ENCODE measurements at places on chromosomes 2 and 18.

DNA sequence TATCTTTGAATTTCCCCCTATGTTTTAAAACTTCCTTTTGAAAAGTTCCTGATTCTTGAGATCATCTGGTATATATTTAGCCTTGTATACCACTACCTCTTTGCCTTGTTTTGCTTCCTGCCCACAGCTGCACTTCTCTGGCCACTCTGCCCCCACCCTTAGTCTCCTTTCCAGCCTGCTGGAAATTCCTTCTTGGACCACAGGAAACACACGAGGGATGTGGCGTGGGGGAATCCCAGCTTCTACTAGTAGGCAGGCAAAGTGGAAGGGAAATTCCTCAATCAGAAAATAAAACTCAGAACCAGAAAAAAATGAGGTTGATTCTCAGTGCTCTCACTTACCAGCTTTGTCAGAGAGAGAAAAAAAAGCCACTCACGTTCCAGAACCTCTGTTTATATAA is 13.4 kb downstream of the IL18RAP start:
- DNase-seq: no peak

DNA sequence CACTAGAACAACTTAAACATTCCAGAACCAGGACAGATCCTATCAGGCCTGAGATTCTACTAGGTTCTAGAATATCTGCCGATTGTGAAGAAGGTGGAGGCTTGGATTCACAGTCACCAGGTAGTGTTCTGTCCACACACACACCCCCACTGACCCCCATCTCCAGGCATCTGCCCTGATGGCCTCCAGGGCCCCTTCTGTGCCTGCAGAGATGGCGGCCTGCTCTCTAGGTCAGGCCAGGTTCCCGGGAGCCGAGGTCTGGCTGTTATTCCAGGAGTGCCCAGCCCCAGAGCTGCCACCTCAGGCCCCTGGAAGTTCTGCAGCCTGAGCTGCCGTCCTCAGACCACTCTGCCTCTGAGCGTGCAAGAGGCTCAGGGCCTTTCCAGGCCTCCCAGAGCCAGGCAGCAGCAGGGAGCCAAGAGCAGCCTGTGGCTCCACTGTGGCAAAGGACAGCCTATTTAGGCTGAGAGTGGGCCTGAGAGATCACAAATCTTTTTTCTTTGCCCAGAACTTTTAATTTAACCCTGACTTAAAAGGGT is 96.2 kb upstream of the ASAP2 start:
- DNase-seq: no peak

DNA sequence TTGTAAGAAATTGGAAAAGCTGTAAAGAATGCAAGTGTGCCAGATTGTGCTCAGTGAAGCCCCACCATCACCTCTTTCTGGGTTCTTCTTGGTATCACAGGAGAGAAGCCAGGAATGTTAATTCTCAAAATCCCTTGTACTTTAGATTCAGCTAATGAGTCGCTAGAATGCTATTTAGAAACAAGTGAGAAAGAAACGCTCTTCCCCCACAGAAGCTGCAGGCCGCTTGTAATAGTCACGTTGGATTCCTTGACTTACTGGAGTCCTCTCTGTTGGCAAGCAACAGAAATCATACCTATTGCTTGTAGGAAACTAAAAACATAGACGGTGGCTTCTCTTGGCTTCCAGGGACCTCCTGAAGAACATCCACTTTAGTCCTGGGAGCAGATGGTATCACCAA is 375.6 kb upstream of the LRATD1 start:
- no peak for DNase-seq

GRCh38 chr2:98778741-98779483 is 48.0 kb upstream of the MGAT4A start:
- no peak for DNase-seq

DNA sequence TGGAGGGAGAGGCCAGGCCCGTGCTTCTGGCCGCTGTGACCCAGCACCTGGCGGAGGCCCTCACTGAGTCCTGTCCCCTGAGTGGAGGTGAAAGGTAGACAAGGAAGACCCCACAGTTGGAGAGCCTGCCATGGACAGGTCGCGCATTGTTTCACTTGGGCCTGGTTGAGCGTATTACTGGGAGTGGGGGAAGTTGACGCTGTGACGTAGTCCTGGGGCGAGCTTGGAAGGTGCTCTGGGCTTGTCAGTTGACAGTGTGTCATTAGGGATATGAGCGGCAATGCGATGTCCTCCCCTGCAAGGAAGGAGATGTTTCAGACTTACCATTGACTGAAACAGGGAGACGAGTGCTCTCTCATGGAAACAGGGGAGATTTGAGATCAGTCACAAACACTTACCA is 127.1 kb downstream of the SH3RF3 start:
- DNase-seq: no peak

GRCh38 chr18:2570772-2571199 is 519 bp downstream of the METTL4 start:
- DNase-seq: peak; percentile 80

GRCh38 chr2:212266297-212266696 is 272.3 kb downstream of the ERBB4 start:
- no peak for DNase-seq

GRCh38 chr2:161123531-161124030 is 36.6 kb upstream of the TANK start:
- DNase-seq: no peak

DNA sequence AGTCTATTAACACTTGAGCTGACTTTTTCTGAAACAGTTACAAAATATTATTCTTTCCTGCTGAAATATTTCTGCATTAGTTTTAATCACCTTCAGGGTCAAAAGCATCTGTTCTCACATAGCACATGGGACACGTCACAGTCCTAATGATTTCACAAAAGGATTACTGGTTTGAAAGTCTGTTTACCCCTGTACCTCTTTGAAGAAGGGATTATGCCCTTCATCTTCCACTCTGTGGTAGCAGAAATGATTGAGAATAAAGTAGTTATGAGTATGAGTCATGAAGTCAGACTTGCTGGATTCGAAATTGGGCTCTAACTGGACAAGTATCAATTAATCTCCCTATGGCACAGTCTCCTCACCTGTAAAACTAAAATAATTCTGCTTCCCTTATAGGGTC is 121.2 kb downstream of the SATB2 start:
- no peak for DNase-seq

DNA sequence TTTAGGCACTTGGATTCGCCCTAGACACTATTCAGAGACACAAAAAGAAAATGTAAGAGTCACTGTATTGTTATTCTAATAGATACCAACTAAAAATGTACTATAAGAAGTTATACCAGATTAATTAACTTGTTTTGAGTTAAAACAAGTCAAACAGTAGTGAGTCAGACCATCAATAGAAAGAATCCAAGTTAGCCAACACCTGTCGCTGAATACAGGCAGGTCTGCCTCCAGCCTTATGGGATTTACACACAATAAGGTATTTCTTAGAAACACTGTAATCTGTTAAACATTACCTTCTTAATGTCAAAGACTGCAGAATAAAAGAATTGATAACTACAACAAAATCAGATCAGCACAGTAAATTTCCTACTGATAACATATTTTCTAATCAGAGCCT is 181.4 kb downstream of the DYM start:
- DNase-seq: no peak

DNA sequence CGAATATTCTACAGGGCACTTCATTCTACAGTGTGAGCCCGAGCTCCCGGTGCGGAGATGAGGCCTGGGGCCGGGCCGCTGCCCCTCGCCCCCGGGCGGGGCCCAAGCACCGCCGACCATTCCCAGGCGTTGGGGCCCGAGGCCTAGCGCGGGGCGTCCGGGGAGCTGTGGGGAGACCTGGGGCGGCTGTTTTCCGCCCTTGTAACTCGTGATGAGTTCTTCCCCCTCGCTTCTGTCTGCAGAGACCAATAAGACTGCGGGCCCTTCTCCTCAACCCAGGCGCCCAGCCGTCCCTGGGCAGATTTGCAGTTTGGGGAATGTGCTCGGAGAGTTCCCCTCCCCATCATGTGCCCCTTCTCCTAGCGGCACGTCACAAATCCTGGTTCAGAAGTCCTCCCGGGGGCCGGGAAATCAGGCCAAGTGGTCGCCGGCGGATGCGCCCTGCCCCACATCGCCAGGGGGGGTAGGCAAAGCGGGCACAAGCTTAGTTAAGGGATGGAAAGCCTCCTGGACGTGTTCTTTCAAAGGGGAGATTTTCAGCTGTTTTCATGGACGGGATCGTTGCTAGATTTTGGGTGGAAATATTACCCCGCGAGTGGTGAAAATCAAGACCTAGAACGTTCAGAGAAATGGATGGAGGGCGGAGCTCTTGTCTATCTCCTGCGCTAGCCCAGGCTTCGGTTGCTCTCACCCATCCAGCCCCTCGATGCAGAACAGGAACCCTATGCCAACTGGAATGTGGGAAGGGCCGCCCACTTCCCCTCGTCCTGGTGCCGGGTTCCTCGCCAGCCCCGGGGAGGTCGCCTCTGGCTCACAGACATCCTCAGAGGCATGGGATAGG is 18.8 kb upstream of the HAAO start:
- no peak for DNase-seq

GRCh38 chr2:62768615-62769014 is 63.1 kb downstream of the EHBP1 start:
- no peak for DNase-seq

- no peak for DNase-seq
These were observed 312.3 kb upstream of the LRRTM4 start for GRCh38 chr2:77834360-77835002.

GRCh38 chr2:18703555-18703954 is 114.2 kb upstream of the NT5C1B start:
- no peak for DNase-seq

All from K562 (cell line).